ENCODE measurements at places on chromosomes 7 and 10.
A peak's percentile ranks its signal among the peaks of the same experiment; 100 is the strongest.

GRCh38 chr10:95343573-95343972, 52.8 kb upstream of the PDLIM1 start:
- DNase-seq = no peak

- DNase-seq = no peak
These were observed 448.5 kb downstream of the KCNMA1 start for GRCh38 chr10:77189075-77189474.

DNA sequence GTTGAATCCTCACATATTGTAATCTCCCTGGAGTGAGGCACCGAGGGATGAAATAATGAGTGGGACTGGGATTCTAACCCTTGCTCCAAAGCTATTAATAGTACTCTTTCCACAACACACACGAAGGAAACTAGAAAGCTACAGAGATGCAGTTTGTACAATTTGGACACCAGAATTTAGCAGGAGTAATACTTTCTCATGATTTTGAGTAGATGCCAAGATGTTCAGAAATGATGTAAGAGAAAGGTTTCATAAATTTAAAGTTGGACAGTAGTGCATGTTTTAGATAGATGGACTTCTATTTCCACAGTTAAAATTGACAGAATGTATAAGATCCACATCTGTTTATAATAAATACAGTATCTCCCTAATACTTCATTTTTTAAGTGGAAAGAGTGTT, 46.5 kb downstream of the PRR15 start:
- DNase-seq = no peak

GRCh38 chr7:20030915-20031362, 186.2 kb downstream of the MACC1 start:
- no peak for DNase-seq

- no peak for DNase-seq
These were observed 66.0 kb downstream of the VPS50 start for GRCh38 chr7:93298206-93298605.

- peak; percentile 79 for DNase-seq
These were observed 12.3 kb downstream of the KLF14 start for GRCh38 chr7:130721486-130722277.

- no peak for DNase-seq
These were observed 37.1 kb downstream of the GPR26 start for GRCh38 chr10:123703195-123703790.

DNA sequence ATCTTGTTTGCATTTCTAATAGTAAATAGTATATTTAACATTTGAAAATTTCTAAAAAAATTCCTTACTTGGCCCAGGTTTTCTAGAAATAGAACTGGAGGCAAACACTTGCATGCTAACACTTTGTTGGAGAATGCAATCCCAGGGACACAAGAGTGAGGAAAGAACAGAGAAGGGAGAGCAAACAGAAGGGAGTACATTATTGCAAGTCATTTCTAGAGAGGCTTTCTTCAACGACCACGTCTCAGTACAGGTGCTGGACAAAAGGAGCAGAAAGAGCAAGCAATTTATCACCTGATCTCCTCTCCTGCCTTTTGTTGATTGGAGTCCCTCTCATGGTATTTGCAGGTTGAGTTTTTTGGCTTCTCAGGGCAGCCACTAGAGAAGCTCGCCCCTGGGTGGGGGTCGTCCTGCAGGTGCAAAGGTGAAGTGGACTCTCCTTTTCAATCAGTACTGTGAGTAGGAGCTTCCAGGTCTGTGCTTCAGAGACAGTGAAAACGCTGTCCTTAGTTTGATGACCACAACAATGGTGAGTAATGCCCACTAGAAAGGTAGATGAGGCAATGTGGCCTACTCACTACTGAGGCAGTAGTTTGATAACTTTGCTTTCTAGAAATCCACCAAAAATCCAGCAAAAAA, 5.2 kb downstream of the CPED1 start:
- peak; percentile 36 for DNase-seq

GRCh38 chr10:124550293-124551034, 88.8 kb downstream of the LHPP start:
- DNase-seq = no peak

GRCh38 chr7:132475669-132476116, 100.6 kb downstream of the PLXNA4 start:
- no peak for DNase-seq

DNA sequence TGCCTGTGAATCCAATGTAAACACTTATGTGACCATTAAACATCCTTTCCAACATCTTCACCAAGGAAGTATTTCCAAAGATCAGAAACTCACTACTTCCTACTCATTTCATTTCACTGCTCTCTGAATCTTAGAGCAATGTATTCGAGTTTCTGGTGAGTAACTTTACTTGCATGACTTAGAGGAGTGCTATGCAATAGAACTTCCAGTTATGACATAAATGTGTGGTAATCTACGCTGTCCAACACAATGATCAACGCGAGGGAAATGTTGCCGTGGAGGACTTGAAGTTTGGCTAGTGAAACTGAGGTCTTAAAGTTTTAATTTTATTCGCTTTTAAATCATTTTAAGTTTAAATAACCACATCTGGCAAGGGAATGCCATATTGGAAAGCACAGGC, 1326.3 kb downstream of the XPNPEP1 start:
- DNase-seq = no peak

DNA sequence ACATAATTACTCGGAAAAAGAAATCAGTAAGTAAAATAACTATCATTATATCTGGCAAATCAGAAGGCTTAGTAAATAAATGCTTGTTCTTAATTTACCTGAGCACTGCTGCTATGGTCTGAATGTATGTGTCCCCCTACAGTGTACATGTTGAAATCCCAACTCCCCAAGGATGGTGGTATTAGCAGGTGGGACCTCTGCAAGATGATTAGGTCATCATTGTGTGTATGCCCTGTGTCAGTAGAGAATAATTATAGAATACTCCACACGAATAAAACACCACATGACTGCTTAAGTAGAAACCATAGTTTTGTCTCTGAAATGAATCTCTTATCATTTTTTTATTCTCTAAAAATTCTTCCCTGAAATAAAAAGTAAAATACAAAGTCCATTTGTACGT, 101.6 kb downstream of the RNF133 start:
- DNase-seq = peak; percentile 16

GRCh38 chr7:124390301-124390700, 357.4 kb upstream of the TMEM229A start:
- DNase-seq = no peak

DNA sequence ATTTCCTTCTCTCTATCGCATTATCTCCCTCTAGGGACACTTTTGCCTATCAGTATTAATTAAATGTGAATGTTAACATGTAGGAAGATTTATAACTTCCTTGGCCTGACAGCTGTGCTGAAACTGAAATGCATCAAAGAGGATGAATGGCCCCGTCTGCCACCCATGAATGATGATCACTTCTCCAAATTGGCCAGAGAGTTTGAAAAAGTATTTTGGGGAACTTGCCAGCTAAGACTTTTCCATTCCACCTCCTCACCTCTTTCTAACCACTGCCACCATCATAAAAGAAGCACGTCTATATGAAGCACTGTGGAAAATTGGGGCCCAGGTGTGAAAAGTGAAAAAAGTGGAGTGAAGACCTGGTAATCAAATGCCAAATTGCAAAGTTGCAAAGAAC, 25.4 kb upstream of the ST8SIA6 start:
- DNase-seq = no peak

- no peak for DNase-seq
These were observed 131.1 kb upstream of the MGMT start for GRCh38 chr10:129335942-129336341.

DNA sequence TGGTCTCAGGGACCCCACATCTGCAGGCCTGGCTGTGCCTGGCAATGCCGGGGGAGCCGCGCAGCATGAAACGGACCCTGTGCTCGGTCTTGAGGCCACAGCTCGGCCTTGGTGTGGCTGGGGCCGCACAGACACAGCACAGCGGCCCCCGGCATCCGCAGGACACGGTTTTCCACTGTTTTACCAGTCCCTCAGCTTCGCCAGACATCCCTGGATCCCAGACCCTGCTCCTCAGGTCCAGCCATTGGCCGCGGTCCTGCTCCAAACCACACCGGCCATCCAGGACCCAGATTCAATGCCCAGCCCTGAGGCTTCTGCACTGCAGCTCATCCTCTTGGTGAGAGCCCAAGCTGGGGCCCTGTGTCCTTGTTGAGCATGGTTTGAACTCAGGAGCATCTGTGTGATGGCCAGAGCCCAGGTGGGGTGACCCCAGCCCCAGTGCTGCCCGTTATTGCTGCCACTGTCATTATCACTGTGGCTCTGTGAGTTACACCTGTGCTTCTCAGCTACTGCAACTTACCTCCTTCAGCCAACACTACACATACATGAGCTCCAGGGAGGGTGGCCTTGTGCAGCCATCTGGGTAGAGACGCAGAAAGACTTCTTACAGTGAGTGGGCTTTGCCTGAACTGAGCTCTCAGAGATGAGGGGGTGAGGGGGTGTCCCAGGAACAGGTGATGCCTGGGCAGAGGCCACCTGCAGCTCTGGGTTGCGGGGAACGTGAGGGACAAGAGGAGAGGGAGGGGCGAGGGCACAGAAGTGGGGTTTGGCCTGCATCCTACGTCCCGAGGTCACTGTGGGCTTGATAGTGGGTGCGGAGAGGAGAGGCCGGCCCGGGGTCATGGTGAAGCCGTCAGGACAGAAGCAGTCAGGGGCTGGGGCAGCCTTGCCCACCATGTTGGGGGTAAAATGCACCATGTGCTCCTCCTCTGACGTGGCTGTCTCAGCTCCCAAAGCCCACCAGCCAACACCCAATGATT, 567.6 kb downstream of the PTPRN2 start:
- no peak for DNase-seq

GRCh38 chr10:12165036-12165435, 30.7 kb downstream of the NUDT5 start:
- DNase-seq = no peak

DNA sequence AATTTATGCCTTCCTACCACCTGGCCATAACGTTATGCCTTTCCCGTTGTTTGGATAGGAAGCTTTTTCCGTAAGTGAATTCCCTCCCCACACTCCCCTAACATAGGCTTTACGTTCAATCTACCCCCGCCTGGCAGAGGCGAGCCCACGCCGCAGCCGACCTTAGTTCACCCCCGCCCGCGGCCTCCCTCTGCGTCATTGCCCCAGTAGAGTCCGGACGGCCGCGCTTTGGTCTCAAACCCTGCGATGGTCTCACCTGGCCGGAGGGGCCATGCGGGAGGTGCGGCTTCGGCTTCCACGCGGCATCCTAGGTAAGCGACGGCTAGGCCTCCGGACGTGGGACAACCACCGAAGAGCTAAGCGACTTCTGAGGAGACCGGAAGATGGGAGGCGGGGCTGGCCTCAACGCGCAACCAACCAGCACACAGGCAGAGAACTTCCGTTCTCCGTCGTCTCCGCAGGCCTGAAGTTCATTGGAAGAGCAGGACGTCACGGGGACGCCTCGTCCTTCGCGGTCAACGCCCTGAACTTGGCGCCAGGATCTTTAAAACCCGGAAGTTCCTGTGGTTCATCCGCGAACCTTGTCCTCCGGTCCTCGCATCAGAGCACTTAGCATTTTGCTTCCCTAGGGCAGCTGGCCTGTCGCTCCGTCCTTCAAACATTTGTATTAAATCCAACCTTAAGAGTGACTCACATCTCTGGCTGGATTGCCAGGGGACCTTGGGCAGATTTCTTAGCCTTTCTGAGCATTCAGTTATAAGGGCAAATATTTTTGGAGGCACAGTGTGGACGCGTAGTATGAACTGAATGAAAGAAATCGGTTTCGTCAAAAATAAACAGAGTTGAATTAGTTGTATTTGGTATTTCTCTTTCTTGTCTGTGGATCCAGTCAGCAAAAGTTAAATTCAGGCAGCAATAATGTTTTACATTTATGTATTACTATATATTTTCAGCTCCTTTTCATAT, at the start of gene CHCHD2:
Gene CHCHD2 (minus strand): TSS at position 369 of the 966 bp plus-strand sequence. CDS start 63 bp downstream, at position 306.
- peak; percentile 100 for DNase-seq

GRCh38 chr7:104956753-104957450, 57.1 kb upstream of the KMT2E start:
- peak; percentile 32 for DNase-seq

DNA sequence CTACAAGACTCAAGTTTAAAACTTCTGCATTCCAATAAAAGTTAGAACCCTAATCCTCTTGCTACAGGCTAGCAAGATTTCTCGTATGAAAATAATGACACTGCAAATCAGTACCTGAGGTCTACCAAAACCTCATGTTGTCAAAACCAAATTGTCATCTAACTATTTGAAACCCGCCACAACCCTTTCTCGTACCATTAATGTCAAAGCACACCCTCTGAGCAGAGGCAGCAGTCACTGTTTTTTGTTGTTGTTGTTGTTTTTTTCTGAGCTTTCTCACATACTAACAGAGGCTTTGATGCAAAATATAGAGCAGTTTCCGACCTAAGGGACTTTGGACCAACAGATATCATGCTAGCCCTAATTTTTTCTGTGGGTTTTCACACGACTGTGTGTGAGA, 563.9 kb upstream of the C7orf33 start:
- DNase-seq = no peak

GRCh38 chr10:129657297-129658017, 190.4 kb downstream of the MGMT start:
- DNase-seq = no peak

Data from DMS53 (cell line).